CD4-positive, alpha-beta T cell (primary cell): ENCODE measurements at places on chromosomes 1 and 21.

DNA sequence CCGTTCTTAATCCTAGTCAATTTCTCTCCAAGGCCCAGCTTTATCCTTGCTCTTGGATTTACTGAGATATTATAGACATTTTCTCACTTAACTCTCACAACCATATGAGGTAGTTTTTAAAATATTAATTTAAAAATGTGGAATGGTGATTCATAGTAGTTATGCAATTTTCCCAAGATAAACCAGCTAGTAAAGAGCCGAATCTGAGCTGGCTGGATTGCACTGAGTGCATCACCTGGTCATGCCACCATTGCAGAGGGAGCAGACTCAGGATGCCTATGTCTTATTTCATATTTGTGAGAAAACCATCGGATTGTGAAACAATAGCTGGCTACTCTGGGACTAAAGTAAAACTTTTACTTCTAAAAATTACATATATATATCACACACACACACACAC lies 494.0 kb downstream of the KCNT2 start:
- H3K27me3 ChIP-seq, result no peaks in the 10 kb centered on the region
- H3K27ac ChIP-seq, result no peak overlapping the region
- no peak overlapping the region for H3K4me3 ChIP-seq
- no peaks in the 10 kb centered on the region for H3K36me3 ChIP-seq
- DNase-seq, result no peak

GRCh38 chr1:109495738-109496137 lies 1.8 kb downstream of the CYB561D1 start:
- no peaks in the 10 kb centered on the region for H3K27me3 ChIP-seq
- H3K27ac ChIP-seq, result no peak overlapping the region
- H3K4me3 ChIP-seq, result no peak overlapping the region
- peaks cover 47% of the 10 kb centered on the region for H3K36me3 ChIP-seq
- H3K4me1 ChIP-seq, result peaks cover 78% of the 10 kb centered on the region

DNA sequence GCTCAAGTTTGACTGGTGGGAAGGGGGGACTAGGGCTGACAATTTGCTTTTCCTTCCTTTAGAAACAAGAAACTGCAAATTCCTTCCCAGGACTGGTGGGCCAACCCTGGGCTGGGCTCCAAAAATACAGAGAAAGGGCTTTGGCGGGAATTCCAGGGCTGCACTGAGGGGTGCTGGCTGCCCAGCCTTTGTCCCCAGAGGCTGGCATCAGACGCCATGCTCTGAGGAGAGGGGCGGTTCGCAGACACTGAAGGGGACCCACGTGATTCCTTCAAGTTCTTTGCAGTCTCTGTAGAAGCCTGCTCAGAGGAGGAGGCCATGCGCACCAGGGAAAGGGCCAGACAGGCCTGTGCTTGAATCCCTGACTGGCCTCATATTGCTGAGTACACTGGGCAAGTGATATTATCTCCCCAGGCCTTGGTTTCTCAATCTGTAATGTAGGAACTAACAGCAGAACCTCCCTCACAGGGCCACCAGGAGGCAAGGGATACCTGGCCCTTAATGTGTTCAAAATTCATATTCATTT lies 119.5 kb downstream of the EPHB2 start:
- H3K4me1 ChIP-seq, result no peaks in the 10 kb centered on the region
- DNase-seq, result no peak
- H3K27ac ChIP-seq, result no peak overlapping the region
- no peak overlapping the region for H3K4me3 ChIP-seq
- H3K27me3 ChIP-seq, result peaks cover 5% of the 10 kb centered on the region

DNA sequence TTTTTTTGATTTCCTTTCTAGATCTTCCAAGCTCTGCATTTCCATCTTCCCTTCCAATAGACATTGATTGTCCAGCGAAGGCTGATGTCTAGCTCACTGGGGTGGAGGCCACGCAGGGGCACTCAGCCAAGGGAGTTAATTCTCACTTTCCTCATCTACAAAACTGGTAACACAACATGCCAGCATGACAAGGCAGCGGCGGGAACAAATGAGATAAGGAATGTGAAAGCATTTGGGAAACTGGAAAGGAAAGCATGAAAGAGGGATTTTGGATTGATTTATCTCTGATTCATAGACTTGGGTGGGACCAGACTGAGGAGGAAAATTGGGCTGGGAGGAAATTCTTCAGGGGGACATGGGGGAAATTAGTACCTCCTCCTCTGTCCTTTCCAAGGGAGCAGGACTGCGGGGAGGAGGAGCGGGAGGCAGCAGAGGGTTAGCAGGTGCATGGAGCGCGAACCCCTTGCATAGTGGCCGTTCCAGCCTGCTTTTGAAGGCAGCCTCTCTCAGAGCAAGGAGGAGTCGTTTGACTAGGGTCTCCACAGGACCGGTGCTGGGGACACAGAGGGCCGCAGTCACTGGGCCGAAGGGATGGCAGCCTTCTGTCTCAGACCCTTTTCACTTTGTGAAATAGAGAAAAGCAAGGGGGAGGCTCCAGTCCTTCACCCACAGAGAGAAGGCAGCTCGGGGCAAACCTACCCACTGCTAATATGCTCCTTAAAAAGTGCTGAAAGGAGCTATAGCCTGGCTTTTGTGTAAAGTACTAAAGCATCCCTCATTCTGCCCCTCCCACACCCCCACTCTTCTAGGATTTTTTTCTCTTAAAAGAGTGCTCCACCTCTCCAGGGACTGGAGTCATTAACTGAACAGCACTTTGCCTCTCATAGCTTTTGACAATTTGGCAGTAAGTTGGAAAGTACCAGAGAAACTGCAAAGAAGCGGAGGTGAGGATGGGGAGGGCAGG lies 89.2 kb downstream of the PLXNA2 start:
- H3K4me1 ChIP-seq, result no peaks in the 10 kb centered on the region
- H3K36me3 ChIP-seq, result no peaks in the 10 kb centered on the region

DNA sequence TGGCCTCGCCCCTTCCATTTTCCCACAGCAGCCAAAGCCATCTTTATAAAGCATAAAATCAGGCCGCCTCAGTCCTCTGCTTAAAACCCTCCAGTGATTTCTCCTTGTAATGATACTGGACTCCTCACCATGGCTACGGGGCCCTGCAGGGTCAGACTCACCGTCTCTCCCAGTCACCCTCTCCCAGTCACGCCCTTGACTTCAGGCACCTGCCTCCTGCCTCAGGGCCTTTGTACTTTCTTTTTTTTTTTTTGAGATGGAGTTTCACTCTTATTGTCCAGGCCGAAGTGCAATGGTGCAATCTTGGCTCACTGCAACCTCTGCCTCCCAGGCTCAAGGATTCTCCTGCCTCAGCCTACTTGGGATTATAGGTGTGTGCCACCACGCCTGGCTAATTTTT lies 47.8 kb downstream of the PIK3CD start:
- H3K36me3 ChIP-seq, result peaks cover 54% of the 10 kb centered on the region
- no peaks in the 10 kb centered on the region for H3K27me3 ChIP-seq
- peaks cover 59% of the 10 kb centered on the region for H3K4me1 ChIP-seq

GRCh38 chr21:35565204-35565611 lies 495.1 kb downstream of the SETD4 start:
- no peak overlapping the region for H3K4me3 ChIP-seq
- H3K27ac ChIP-seq, result no peak overlapping the region
- DNase-seq, result no peak
- no peaks in the 10 kb centered on the region for H3K27me3 ChIP-seq

GRCh38 chr1:243620096-243620495 lies 229.9 kb downstream of the AKT3 start:
- H3K27me3 ChIP-seq, result no peaks in the 10 kb centered on the region
- peaks cover 22% of the 10 kb centered on the region for H3K36me3 ChIP-seq
- H3K4me1 ChIP-seq, result no peaks in the 10 kb centered on the region
- no peak overlapping the region for H3K4me3 ChIP-seq
- no peak for DNase-seq
- no peak overlapping the region for H3K27ac ChIP-seq

- no peak for DNase-seq
- no peaks in the 10 kb centered on the region for H3K27me3 ChIP-seq
- H3K4me1 ChIP-seq, result peaks cover 23% of the 10 kb centered on the region
- no peaks in the 10 kb centered on the region for H3K36me3 ChIP-seq
Observed at GRCh38 chr1:1903224-1903623, 11.8 kb upstream of the CALML6 start.

DNA sequence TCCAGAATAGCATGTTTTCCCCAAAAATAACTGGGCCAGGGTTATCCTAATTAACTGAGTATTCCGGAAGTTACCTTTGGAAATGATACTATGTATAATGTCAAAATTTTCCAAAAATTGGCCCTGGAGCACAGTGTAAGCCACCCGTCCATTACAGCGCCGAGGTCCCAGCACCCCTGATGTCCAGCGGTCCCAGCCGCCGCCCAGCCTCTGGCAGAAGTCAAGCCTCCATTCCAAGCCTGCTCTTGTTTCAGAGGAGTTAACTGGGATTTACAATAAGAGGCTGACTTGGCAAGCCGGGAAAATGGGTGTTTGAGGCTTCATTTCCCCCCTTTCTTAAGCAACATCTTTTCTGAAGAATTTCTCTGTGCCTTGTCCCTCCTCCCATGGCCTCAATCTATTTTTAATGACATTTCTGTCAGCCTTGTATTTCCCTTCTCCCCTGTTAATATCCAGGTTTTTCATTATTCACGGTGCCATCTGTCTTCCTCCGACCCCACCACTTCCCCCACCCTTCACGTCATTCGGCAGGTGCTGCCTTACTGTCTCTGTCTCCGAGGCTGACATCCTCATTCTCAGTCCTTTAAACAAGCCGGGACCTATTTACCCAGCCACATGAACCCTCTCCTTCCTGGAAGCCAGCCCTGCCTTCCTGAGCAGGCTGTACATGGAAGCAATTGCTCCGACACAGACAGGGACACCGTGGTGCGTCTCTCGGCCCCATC lies 490.9 kb downstream of the NPHP4 start:
- no peaks in the 10 kb centered on the region for H3K4me1 ChIP-seq
- H3K27me3 ChIP-seq, result no peaks in the 10 kb centered on the region
- no peak overlapping the region for H3K4me3 ChIP-seq
- H3K36me3 ChIP-seq, result no peaks in the 10 kb centered on the region

- no peaks in the 10 kb centered on the region for H3K4me1 ChIP-seq
- no peaks in the 10 kb centered on the region for H3K27me3 ChIP-seq
- H3K36me3 ChIP-seq, result no peaks in the 10 kb centered on the region
- no peak overlapping the region for H3K27ac ChIP-seq
- no peak overlapping the region for H3K4me3 ChIP-seq
- no peak for DNase-seq
Observed at GRCh38 chr1:204390751-204391466, 20.7 kb downstream of the PPP1R15B start.

- no peaks in the 10 kb centered on the region for H3K4me1 ChIP-seq
- H3K27ac ChIP-seq, result no peak overlapping the region
- DNase-seq, result no peak
- H3K27me3 ChIP-seq, result no peaks in the 10 kb centered on the region
- no peak overlapping the region for H3K4me3 ChIP-seq
Observed at GRCh38 chr1:51752073-51752948, 126.2 kb downstream of the NRDC start.

- no peak for DNase-seq
- H3K4me1 ChIP-seq, result peaks cover 63% of the 10 kb centered on the region
- no peak overlapping the region for H3K27ac ChIP-seq
Observed at GRCh38 chr1:34863501-34863900, 4.0 kb upstream of the SMIM12 start.

GRCh38 chr1:41400225-41400624 lies 39.0 kb downstream of the FOXO6 start:
- peaks cover 8% of the 10 kb centered on the region for H3K4me1 ChIP-seq
- H3K27me3 ChIP-seq, result peaks cover 10% of the 10 kb centered on the region
- no peak overlapping the region for H3K27ac ChIP-seq
- H3K36me3 ChIP-seq, result no peaks in the 10 kb centered on the region
- no peak overlapping the region for H3K4me3 ChIP-seq
- no peak for DNase-seq

DNA sequence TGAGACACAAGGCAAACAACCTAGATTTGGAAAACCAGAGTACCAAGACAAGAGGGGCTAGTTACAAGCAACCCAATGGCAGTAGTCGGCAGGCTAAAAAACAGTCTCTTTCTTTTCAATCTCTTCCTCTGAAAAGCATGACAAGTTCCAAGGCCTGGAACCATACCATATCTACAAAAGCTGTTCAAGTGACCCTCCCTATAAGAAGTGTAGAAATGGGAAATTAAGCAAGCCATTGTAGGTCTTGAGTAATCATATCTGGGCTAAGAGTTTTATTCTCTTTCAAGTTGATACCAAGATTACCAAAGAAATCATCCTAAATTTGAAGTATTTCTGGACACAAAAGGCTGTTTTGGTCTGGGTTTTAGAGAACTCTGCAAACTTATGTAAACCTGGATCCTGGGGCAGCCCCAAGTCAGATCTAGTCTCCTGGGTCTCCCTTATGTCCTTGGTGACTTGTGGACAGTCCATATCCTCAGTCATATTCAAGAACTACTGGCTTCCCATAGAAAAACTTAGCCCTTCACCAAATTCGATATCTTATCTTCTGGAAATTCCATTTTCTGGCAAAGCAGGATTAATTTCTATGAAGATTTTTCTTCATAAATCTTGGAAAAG lies 24.7 kb downstream of the FMO3 start:
- H3K27ac ChIP-seq, result no peak overlapping the region
- H3K36me3 ChIP-seq, result no peaks in the 10 kb centered on the region
- DNase-seq, result no peak
- H3K4me3 ChIP-seq, result no peak overlapping the region
- no peaks in the 10 kb centered on the region for H3K4me1 ChIP-seq

DNA sequence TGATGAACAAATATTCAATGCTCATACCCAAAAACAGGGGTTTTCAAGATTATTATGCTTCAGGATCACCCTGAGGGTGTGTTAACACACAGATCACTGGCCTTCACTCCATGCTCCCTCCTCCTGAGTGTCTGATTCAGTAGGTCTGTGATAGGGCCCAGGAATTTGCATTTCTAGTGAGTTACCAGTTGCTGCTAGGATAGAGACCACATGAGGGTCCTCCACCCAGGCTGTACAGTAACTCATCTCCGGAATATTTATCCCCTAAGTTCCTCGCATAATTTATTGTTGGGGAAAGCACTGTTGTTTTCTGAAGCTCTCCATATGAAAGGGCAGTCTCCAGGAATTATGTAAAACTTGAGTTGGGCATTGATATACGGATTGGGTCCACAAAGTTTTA lies 1106.6 kb upstream of the B3GALT2 start:
- H3K36me3 ChIP-seq, result no peaks in the 10 kb centered on the region
- peaks cover 11% of the 10 kb centered on the region for H3K4me1 ChIP-seq
- no peak for DNase-seq

DNA sequence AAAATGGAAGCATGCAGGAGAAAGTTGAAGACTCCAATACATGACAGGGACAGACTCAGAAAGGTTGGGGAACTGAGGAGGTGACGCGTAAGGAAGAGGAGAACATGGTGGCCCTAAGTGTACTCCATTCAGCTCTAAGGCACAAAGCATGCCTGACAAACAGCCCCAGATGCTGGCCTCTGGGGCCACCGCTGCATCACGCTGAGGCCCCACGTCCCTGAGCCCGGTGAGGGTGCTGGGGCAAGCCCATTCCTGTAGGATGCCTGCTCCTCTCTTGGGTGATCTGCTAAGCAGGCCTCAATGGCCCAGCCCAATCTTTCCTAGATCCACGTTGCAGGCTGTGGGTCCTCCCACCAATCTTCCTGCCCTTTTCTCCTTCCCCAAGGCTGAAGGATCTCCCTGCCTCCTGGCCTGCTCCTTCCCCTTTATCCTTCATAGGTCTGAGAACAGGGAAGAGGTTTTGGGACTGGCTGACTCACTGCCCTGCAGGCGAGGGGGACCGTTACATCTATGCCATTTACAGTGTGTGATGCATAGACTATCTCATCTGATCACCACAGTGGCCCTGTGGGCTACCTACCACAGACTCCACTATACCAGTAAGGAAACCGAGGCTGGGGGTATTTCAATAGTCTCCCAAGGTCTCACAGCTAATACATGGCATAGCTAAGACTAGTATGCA lies 16.8 kb upstream of the NID1 start:
- no peak overlapping the region for H3K27ac ChIP-seq
- H3K4me3 ChIP-seq, result no peak overlapping the region
- H3K27me3 ChIP-seq, result no peaks in the 10 kb centered on the region
- H3K4me1 ChIP-seq, result no peaks in the 10 kb centered on the region
- no peaks in the 10 kb centered on the region for H3K36me3 ChIP-seq

GRCh38 chr1:230112131-230112701 lies 45.2 kb downstream of the GALNT2 start:
- H3K27ac ChIP-seq, result no peak overlapping the region
- H3K4me3 ChIP-seq, result no peak overlapping the region
- peaks cover 8% of the 10 kb centered on the region for H3K36me3 ChIP-seq
- no peak for DNase-seq
